ENCODE measurements at places on chromosomes 13 and 19.

DNA sequence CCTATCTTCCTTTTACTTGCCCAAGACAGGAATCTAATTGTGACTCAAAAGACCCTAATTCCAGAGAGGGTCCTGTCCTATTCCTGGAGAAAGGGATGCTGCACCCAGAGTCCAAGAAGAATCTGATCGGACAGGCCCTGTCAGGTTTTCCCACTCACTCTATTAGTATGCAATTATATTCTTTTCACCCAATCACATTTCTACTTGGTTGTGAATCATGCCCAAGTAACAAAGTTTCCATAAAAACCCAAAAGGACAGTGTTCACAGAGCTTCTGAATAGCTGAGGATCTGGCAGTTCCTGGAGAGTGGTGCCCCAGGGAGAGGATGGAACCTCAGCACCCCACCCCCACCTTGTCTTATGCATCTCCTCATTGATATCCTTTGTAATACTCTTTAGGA, 135.3 kb upstream of the SLITRK5 start:
- no peak for DNase-seq

GRCh38 chr19:43781630-43782310, 997 bp upstream of the KCNN4 start:
- DNase-seq = no peak

DNA sequence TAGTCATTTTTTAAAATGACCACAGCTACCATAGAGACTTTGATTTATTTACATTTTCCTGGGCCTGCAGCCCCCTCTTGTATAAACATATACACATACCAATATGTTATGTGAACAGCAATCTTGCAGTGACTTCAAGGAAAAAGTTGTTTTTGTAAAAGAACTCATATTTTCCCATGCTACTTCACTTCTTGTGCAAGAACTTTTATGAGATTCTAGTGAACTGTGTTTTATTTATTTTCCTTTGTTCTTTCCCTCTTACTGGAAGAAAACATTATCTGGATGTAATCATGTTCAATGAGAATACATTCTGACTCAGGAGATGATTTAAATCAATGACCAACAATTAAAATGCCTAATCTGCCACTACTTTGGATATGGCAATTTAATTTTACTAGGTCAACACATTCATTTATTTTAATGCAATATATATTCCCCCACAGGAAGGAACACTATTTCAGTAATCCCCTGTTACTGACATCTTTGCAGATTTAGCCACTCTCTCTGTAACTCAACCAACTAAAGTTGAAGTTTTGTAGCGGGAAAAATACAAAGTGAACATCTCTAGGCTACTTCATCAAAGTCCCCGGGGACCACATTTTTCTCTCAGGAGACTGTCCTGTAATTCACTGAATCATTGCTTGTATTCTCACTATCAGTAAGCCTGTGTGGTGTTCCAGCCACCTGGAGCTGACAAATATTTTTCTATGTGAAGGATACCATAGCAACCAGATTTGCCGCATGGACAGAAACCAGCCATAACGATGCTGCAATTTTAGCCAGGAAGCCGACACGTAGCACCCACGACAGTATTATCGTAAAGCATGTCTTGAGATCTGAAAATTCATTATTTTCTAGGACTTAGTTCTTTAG, 90.5 kb downstream of the STARD13 start:
- no peak for DNase-seq

- no peak for DNase-seq
Observed at GRCh38 chr13:78736142-78736541, 77.2 kb upstream of the OBI1 start.

DNA sequence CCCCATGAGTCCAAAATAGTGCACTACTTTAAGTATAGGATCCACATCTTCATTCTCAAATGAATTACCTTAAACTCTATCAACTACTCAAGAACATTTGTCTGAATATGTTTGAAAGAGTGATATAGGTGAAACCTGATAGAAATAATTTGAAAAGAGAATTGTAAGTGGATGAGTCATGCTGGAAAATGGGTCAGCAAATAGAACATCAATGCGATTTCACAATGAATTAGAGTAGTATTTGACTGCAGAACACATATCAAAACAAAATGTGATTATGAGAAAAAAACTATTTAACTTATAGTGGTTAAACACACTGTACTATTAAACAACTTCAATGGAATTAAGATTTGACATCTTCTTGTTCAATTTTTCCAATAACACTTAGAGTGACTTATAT, 300.6 kb upstream of the KLHL1 start:
- no peak for DNase-seq

DNA sequence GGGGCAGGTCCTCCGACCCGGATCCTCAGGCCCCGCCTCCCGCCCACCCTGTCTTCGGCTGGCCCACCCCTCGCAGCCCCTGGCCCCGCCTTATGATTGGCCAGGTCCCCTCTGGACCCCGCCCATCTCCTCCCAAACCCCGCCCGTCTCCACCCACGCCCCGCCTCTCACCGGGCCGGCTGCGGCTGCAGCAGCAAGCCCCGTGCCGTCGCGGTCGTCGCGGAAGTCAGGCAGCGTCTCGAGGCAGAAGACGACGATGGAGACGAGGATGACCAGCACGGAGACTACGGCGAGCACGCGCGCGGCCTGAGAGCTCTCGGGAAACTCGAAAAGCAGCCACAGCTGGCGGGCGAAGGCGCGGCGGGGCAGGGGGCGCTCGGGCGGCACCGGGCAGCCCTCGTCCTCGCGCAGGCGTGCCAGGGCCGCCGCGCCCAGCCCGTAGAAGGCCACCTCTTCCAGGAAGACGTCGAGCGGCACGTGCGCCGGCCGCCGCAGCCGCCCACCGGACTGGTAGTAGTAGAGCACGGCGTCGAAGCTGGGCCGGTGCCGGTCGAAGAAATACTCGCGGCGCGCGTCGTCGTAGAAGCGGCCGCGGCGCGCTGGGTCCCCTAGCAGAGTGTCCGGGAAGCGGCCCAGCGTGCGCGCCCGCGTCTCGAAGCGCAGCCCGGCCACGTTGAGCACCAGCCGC, 495 bp downstream of the KCNA7 start:
- DNase-seq = no peak

- DNase-seq = no peak
Observed at GRCh38 chr13:33172911-33173310, 112.6 kb downstream of the STARD13 start.

DNA sequence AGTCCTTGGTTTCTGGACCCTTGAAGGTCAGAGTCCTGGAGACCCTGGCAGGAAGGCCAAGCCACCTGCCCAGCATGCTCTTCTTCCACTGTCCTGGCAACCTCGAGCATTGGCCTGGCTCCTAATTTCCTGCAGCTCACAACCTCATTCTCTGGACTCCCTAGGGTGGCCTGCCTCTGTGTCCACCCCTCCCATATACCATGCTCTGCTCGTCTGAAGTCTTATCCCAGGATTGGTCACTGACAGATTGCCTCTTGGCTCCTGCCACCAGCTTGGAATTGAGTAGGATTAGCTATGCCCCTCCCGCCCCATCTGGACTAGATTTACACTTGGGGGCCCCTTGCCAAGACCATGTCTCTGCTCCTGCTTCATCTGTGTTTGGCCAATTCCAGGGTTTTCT, 17.1 kb upstream of the WASF3 start:
- no peak for DNase-seq

DNA sequence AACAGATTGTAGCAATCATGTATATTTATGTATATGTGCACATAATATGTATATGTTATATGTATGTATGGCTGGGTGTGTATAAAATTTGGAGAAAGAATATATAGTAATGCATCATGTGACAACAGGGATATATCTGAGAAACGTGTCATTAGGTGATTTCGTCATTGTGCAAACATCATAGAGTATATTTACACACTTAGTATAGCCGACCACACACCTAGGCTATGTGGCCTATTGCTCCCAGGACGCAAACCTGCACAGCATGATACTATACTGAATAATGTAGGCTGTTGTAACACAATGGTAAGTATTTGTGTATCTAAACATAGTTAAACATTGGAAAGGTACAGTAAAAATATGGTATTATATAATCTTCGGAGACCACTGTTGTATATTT, 43.8 kb downstream of the ESD start:
- no peak for DNase-seq

- no peak for DNase-seq
Observed at GRCh38 chr13:77904031-77904430, 14.6 kb downstream of the EDNRB start.

- DNase-seq = no peak
Observed at GRCh38 chr19:38046254-38047048, 139.4 kb downstream of the SIPA1L3 start.

DNA sequence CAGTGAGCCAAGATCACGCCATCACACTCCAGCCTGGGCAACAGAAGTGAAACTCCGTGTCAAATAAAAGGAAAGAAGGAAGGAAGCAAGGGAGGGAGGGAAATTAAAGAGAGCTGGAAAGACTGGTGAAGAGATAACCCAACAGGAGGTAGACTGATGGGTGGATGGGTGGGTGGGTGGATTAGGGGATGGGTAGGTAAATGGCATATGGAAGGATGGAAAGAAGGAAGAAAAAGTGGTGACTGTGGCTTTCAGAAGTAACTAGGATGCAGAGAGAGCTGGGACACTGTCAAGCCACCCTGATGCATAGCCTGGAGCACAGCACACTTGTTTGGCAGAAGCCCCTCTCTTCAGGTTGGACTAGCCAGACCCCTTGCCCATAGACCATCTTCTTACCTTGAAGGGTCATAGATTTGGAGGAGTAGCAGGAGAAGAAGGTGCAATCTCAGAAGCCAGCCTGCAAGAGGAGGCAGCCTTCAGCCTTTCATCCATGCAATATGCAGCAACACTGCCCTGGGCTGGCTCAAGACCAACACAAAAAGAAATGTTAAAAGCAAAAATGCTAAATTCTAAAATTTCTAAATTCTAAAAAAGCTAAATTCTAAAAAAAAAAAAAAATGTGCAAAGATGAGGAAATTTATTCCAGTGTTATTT, 5.1 kb downstream of the IQCN start:
- no peak for DNase-seq

- DNase-seq = no peak
Observed at GRCh38 chr13:97258801-97259200, 36.7 kb downstream of the MBNL2 start.

DNA sequence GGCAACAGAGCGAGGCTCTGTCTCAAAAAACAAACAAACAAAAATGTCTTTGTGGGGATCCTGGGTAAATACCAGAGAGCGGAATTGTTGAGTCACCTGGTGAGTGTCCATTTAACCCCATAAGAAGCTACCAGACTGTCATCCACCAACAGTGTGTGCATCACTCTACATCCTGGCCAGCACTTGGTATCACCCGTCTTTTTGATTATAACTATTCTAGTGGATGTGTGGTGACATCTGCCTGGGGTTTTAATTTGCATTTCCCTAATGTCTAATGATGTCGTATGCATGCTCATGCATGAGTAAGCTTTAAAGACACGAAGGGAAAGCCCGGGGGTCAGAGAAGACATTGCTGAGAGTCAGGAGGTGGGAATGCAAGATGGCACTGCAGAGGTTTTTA, 126.7 kb upstream of the MRI1 start:
- no peak for DNase-seq

DNA sequence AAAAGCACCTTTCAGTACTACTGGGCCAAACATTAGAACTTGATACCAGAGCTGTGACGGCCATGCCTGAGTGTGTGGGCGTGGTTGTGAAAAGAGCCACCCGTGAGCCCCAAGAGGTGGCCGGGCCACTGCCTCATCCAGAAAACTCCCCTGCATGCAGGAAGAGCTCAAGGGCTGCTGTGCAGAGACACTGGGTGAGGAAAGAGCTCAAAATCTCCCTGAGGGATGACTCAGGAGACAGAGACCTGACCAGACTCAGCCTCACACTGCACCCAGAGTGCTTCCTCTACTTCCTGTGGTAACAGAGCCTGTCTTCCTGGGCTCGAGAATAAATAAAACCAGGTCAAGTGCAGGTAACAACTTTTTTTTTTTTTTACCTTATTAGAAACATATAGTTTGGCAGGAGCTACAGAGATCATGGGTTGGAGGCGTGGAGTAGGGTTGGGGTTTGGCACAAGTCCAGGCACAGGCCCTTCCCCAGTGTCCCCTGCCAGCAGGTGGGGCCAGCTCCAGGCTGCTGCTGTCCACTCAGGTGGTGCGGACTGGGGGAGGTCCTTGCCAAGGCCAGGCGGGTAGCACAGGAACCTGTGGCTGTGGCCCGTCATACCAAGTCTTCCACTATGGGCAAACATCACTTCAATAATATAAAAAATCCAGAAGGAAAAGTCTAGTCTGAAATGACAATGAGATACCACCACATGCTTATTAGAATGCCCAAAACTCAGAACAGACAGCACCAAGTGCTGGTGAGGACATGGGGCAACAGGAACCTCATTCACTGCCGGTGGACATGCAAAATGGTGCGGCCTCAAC, 25.5 kb downstream of the ELL start:
- no peak for DNase-seq

GRCh38 chr13:48505597-48506091, 27.2 kb downstream of the RCBTB2 start:
- peak; percentile 82 for DNase-seq

GRCh38 chr13:104737713-104738112, 1671.5 kb upstream of the SLC10A2 start:
- no peak for DNase-seq

DNA sequence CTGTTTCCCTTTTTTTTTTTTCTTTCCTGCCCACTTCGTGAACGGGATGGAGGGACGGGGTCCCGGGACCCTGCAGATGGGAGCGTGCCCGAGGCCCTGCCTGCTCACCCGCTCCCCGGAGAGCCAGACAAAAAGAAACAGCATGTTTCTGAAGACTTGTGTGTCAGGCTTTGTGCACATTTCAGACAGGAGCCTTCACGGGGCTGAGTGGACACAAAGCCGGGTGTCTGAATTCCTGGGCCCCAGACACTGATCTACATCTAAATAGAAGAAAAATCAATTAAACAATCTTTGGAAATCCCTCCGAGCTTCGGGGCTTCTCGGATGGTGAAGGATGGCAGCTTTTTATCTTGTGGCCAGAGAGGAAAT, 4.2 kb downstream of the PGPEP1 start:
- DNase-seq = no peak
